ENCODE measurements at places on chromosomes 1 and 21.

GRCh38 chr1:231663211-231663792 lies 36.7 kb downstream of the DISC1 start:
- DNase-seq = no peak

GRCh38 chr1:156642265-156643048 lies 540 bp downstream of the BCAN start:
- DNase-seq = no peak

DNA sequence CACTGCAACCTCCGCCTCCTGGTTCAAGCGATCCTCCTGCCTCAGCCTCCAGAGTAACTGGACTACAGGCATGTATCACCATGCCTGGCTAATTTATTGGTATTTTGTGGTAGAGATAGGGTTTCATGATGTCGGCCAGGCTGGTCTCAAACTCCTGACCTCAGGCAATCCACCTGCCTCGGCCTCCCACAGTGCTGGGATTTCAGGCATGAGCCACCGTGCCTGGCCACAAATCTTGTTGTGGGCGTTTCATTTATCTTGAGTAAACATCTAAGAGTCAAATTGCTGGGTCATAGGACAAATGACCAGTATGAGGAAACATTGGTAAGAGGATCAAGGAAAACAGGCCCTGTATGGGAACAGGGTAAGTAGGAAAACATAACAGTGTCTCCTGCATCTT lies 17.9 kb downstream of the TMEM200B start:
- no peak for DNase-seq

GRCh38 chr1:213244664-213245091 lies 193.6 kb downstream of the RPS6KC1 start:
- no peak for DNase-seq

- no peak for DNase-seq
Measured at GRCh38 chr21:45009616-45010015, 64.8 kb upstream of the ADARB1 start.

DNA sequence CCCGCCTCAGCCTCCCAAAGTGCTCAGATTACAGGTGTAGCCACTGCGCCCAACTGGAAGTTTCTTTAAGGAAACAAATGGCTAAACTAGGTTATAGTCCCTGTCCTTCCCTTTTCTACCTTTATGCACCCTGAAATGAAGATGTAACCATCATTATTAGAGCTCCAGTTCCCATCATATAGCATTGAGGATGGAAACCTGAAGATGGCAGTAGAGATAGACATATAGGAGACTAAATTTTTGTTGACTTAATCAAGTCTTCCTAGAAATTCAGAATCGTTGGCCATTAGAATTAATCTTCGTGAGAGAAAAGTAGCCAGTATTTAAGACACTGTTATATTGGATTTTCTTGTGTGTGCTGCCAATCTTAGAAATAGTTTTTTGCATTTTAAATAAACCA lies 1016.3 kb upstream of the NCAM2 start:
- DNase-seq = no peak

- no peak for DNase-seq
Measured at GRCh38 chr1:94603663-94604062, 62.1 kb upstream of the F3 start.

DNA sequence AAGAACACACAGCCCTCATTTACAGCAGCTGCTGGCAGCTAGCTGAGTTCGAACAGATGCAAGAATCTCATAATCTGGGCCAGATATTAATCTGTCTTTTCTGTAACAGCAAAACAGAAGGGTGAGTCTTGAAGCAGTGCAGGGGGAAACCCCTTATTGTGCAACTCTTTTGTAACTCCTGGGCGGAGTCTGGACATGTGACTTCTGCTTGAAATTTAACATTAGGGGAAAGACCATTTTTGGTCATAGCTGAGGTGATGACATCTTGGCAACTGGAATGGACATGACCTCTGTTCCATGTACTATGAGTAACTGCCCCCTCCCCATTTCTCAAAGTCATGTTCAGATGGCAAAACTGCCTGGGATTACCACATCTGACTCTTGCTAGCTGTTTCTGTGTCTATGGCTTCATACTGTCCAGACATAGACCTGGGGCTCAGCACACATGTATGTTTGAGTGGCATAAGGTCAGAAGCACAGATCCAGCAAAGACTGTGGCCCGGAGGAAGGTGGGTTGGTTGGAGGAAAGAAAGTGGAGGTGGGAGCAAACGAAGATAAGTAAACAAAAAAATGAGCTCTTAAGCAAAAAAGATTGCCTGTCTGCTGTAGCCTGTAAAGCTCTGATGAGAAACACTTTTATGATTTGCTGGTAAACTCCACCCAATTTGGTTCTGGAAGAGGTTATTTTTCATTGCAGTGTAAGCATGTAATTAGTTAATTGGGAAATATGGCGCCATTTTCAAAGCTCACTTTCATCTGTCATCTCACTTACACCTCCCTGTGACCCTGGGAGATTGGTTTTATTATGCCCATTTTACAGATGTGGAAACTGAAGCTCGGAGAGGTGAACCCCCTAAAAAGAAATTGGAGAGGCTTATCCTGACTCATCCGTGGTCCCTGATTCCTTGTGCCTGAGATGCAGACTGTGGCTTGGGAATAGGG lies 26.1 kb downstream of the ETS2 start:
- no peak for DNase-seq

- no peak for DNase-seq
Measured at GRCh38 chr1:216910081-216910840, 187.0 kb upstream of the ESRRG start.

DNA sequence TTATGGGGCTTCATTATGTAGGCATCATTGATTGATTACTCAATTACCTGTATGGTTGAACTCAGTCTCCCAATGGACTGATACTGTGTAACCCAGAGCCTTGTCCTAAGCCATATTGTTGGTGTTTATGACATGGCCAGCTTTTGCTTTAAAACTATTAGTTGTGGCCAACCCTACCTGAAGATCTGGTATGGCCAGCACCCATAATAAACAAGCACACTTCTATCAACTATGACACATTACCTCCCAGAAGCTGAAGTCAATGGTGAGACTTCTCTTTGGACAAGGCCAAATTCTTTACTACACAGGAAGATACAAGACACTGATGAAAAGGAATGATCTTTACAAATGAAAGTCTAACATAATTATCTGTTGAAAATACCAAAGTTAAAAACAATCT lies 28.8 kb downstream of the MAN1A2 start:
- DNase-seq = no peak

- no peak for DNase-seq
Measured at GRCh38 chr1:23384312-23385058, 14.8 kb upstream of the ZNF436 start.

DNA sequence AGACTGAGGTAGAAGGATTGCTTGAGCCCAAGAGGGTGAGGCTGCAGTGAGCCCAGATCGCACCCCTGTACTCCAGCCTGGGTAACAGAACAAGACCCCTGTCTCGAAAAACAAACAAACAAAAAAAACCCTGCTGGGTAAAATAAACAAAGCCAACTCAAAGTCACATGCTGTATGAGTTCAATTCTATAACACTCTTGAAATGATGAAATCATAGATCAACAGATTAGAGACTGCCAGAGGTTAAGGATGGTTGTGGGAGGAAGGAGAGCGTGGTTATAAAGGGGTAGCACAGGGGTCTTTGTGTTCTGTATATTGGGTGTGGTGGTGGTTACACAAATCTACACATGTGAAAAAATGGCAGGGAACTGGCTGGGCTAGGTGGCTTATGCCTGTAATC lies 62.5 kb downstream of the TAS1R2 start:
- DNase-seq = no peak

All from frontal cortex (tissue), 4 donors.